Liver (tissue), 10 donors: ENCODE measurements at places on chromosomes 13 and 19.

GRCh38 chr19:47082493-47082892, 31.1 kb downstream of the ZC3H4 start:
- no peaks in the 10 kb centered on the region for H3K27me3 ChIP-seq
- H3K27ac ChIP-seq = no peak overlapping the region
- peaks cover 1% of the 10 kb centered on the region for H3K4me1 ChIP-seq
- peaks cover 34% of the 10 kb centered on the region for H3K36me3 ChIP-seq
- H3K4me3 ChIP-seq = no peak overlapping the region
- DNase-seq = no peak

GRCh38 chr13:99661791-99662190, 160.5 kb downstream of the TM9SF2 start:
- no peaks in the 10 kb centered on the region for H3K36me3 ChIP-seq
- no peaks in the 10 kb centered on the region for H3K27me3 ChIP-seq
- no peak overlapping the region for H3K27ac ChIP-seq
- DNase-seq = no peak

GRCh38 chr13:43905435-43906031, 25.8 kb downstream of the LACC1 start:
- H3K36me3 ChIP-seq = no peaks in the 10 kb centered on the region
- H3K27ac ChIP-seq = no peak overlapping the region
- no peaks in the 10 kb centered on the region for H3K4me1 ChIP-seq
- H3K4me3 ChIP-seq = no peak overlapping the region
- DNase-seq = no peak

DNA sequence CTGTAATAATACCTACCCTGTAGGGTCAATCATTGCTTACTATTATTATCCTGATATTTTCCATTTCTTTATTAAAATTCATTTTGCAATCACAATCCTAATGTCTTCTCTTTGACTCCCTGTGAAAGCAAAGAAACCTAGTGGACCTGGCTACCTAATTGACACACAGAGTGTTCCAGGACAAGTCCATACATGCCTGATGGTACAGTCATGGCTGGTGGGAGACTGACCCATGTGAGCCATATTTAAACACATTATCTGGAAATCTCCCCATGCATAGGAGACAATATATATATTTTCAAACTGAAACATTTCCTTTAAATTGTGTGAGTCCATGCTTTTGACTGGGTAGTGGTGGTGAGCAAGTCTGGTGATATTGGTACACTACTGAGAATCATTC, 230.6 kb upstream of the DACH1 start:
- H3K4me1 ChIP-seq = no peaks in the 10 kb centered on the region
- H3K27ac ChIP-seq = no peak overlapping the region
- no peak overlapping the region for H3K4me3 ChIP-seq

DNA sequence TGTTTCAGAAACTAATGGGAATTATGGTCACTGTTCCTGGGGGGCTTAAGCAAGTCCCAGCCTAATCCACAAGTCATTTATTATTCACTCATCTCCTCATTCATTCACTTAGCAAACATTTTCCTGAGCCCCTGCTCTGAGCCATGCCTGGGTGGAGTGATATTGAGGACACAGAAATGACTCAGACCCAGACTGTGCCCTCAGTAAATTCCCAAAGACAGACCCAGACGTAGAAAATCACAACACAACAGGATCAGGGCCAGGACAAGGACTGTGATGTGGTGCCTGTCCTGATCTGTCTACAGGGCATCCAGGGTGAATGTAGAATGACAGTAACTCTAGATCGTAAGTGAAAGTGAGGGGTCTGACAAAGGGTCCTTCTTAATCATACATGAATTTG, 7.0 kb upstream of the SPACA6 start:
- H3K4me1 ChIP-seq = no peaks in the 10 kb centered on the region
- H3K27ac ChIP-seq = no peak overlapping the region
- DNase-seq = no peak

- no peaks in the 10 kb centered on the region for H3K27me3 ChIP-seq
- H3K4me3 ChIP-seq = no peak overlapping the region
- no peaks in the 10 kb centered on the region for H3K36me3 ChIP-seq
- no peak for DNase-seq
- no peak overlapping the region for H3K27ac ChIP-seq
- H3K4me1 ChIP-seq = no peaks in the 10 kb centered on the region
Observed at GRCh38 chr19:41804336-41804735, 7.9 kb downstream of the CEACAM3 start.
